ENCODE measurements at places on chromosomes 7 and 10. TPM values are rescaled to one million over a fixed set of nuclear protein-coding genes. Genes with fewer than 3 reads are reported as not detected.

Gene OR2F1
- not detected for total RNA-seq

Gene MBL2
- total RNA-seq = not detected

Gene TFAM
- total RNA-seq = 37.5 TPM

DNA sequence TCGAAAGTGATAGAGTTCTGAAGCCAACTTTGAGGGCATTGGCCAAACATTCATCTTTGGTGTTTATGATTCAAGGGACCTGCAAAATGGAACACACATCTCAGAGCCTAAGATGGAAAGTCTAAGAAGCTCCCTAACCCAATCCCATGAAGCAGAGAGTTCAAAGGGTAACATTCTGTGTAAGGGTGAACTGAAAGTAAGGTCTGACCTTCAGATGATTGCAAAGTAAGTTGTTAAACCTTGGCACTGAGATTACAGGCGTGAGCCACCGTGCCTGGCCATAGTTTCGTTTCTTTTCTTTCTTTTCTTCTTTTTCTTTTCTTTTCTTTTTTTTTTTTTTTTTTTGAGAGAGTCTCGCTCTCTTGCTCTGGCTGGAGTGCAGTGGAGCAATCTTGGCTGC is 2.2 kb downstream of the ZNF212 start:
- H3K27me3 ChIP-seq = no peaks in the 10 kb centered on the region
- H3K36me3 ChIP-seq = peaks cover 4% of the 10 kb centered on the region
- peaks cover 9% of the 10 kb centered on the region for H3K4me1 ChIP-seq
- H3K27ac ChIP-seq = no peak overlapping the region

DNA sequence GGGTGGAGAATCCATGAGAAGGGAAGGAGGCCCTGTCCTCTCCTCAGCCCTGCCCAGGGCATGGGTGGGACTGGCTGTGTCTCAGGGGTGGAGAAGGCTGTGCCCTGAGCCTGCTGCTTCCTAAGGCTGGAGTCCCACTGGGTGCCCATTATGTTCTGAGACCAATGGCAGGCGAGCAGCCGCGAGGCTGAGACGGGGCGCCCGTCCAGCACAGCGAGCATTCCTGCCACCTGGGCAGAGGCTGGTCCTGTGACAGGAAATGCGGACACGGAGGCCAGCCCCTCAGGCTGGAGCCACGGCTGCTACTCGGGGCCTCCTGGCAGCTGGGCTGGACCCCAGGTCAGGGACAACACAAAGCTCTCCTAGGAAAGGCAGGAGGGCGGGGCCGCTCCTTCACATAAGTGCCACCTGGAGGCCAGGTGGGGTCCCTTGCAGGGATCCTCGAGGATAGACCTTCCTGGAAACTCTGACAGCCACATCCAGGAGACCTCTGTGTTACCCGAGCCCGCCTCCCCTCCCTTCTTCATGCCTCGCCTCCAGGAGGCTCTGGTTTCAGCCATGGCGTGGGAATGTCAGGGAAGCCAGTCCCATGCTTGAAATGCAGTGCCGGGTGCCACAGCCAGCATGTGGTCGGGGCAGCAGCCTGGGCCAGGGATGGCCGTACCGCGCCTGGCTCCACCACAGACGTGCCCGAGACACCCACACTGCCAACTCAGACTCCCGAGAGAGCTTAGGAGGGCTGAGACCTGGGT is 173.9 kb downstream of the USP6NL start:
- H3K4me1 ChIP-seq = peaks cover 5% of the 10 kb centered on the region
- no peaks in the 10 kb centered on the region for H3K36me3 ChIP-seq
- H3K4me3 ChIP-seq = no peak overlapping the region
- H3K27ac ChIP-seq = no peak overlapping the region
- peak; percentile 58 for DNase-seq

GRCh38 chr7:45151967-45152366 is 5.6 kb upstream of the RAMP3 start:
- H3K27ac ChIP-seq = no peak overlapping the region
- no peaks in the 10 kb centered on the region for H3K36me3 ChIP-seq
- H3K4me3 ChIP-seq = no peak overlapping the region
- peaks cover 11% of the 10 kb centered on the region for H3K27me3 ChIP-seq

DNA sequence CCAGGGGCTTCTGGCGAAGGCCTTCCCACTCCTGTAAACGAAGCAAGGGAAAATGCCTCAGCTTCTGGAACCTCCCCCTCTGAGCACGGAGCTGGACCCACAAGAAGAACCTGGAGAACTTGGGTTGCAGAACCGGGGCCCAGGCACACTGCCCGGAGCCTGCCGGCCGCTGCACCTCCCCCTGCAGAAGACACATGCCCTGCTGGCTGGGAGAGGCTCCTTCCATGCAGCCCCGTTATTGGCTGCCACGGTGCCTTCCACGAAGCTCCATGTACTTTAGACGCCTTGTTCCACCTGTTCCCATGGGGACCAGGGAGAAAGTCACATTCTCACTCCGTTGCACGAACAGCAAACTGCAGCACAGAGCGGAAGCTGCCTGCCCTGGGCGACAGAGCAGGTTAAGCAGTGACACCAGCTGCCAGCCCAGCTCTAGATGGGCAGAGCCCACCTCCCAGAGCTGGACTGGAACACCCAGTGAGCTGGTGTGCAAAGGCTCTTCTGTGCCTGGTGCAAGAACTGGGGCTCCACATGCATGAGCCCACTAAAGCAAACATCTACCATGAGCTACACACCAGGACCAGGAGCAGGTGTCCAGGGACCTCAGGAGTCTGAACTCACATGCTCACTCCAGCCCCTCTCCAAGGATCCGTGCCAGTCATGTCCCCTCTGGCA is 70.1 kb downstream of the TNS3 start:
- peaks cover 42% of the 10 kb centered on the region for H3K4me1 ChIP-seq
- no peak overlapping the region for H3K27ac ChIP-seq
- H3K36me3 ChIP-seq = peaks cover 7% of the 10 kb centered on the region
- DNase-seq = no peak
- H3K27me3 ChIP-seq = no peaks in the 10 kb centered on the region

GRCh38 chr10:96596422-96597407 is 9.9 kb upstream of the TM9SF3 start:
- no peaks in the 10 kb centered on the region for H3K4me1 ChIP-seq
- H3K27ac ChIP-seq = no peak overlapping the region
- H3K36me3 ChIP-seq = no peaks in the 10 kb centered on the region
- H3K4me3 ChIP-seq = no peak overlapping the region
- DNase-seq = no peak
